ENCODE measurements at places on chromosomes 12 and 14.

DNA sequence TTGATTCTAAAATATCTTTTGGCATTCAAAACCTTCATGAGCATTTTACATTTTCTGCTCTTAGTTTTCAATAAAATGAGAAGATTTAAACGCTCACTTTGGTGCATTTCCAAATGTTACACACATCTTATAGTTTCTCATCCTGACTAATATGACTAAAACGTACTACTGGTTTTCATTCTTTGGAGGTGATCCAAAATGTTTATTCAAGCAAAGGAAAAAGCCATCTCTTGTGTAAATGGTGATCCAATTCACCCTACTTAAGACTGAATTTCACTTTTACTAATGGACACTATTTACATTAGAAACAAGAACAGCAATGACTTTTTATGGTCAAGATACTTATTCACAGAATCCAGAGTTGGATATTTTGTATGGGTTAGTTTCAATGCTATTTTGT, 86.6 kb downstream of the KITLG start:
- DNase-seq, result no peak

DNA sequence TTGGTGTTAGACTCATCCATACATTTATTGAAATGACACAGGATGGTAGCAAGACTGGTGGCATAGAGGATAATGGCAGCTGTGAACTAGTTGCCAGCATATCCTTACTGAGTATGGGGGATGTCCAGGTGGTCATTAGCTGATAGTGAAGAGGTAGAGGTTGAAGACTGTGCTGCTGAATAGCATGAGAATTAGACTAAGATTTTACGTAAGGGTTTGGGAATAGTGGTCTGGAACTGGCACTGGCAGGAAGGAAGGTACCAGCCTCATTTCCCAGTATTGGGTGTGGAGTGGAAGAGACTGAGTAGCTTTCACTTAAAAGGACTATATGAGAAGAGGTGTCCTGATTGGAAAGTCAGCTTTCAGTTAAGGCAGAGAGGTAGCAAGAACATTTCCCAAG, 6.5 kb downstream of the ERC1 start:
- no peak for DNase-seq

DNA sequence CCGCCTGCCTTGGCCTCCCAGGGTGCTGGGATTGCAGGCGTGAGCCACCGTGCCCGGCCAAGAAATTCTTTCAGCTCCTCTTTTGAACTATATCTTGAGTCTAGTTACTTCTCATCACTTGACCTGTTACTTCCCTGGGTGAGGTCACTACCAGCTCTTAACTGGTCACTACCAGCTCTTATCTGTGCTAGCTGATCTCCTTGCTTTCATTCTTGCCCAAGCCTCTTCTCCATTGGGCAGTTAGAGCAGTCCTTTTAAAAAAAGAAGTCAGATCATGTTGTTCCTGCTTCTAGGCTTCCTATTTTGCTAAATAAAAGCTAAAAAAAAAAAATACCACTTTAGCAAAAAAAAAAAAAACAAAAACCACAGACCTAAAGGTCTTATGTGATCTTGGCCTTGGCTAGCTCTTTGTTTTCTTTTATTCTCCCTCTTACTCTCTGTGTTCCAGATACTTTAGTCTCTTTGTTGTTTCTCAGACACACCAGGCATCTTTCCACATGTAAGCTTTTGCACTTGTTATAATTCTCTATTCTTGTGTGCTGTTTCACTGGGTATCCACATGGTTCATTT, 63.5 kb downstream of the RAD51B start:
- no peak for DNase-seq

GRCh38 chr14:35196571-35196970, 74.2 kb downstream of the PRORP start:
- no peak for DNase-seq

DNA sequence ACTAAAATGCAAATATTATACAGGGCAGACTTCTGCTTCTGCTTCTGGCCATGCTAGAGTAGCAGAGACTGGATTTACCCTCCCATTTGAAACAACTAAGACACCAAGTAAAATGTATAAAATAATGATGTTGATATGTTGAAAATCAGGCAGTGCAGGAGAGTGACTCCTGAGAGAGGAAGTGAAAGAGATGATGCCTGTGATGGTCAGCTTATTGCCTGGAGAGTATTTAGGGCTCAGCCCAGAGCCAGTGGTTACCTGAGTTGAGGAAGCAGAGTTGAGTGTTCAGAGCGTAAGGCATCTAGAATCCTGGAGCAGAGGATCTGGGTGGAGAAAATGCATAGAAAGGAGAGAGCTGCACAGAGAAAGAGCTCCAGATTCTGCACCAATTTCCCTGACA, 131.8 kb upstream of the C14orf180 start:
- no peak for DNase-seq

DNA sequence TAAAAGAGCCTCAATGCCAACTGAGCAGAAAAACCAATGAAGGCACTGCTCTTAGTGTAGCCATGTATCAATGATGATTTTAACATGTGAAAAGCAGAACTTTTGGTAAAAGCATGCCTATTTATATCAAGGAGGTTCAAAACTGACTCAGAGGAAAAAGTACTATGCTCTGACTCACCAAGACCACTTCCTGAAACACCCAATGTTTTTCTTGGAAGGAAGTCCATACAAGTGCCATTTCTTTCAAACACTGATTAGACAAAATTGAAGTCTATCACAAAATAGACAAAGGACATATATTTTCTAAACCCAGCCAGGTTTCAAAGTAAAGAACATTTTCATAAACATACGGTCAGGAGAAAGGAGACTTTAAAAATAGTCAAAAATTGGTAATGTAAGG, 88.6 kb downstream of the EPS8 start:
- DNase-seq, result no peak

- no peak for DNase-seq
These were observed 1.8 kb upstream of the COX14 start for GRCh38 chr12:50110127-50110761.
